ENCODE measurements at places on chromosomes 13 and 19.

- no peaks in the 10 kb centered on the region for H3K36me3 ChIP-seq
- H3K4me3 ChIP-seq = peak overlapping the region; percentile 80
- H3K27ac ChIP-seq = peak overlapping the region; percentile 95
- H3K27me3 ChIP-seq = no peaks in the 10 kb centered on the region
Measured at GRCh38 chr19:2477141-2477710, 1.3 kb downstream of the GADD45B start.

GRCh38 chr13:100828226-100828625 is 153.6 kb upstream of the TMTC4 start:
- no peaks in the 10 kb centered on the region for H3K27me3 ChIP-seq
- no peaks in the 10 kb centered on the region for H3K36me3 ChIP-seq
- no peaks in the 10 kb centered on the region for H3K4me1 ChIP-seq
- no peak for DNase-seq
- no peak overlapping the region for H3K27ac ChIP-seq

DNA sequence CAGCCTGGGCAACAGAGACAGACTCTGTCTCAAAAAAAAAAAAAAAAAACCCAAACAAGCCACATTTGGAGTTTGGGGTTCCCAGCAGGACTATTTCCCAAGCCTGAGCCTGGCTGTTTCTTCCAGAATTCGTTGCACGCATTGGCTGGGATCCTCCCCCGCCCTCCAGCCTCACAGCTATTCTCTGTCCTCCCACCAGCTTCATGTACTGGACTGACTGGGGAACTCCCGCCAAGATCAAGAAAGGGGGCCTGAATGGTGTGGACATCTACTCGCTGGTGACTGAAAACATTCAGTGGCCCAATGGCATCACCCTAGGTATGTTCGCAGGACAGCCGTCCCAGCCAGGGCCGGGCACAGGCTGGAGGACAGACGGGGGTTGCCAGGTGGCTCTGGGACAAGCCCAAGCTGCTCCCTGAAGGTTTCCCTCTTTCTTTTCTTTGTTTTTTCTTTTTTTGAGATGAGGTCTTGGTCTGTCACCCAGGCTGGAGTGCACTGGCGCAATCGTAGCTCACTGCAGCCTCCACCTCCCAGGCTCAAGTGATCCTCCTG is 26.7 kb downstream of the LDLR start:
- H3K27ac ChIP-seq = no peak overlapping the region
- H3K36me3 ChIP-seq = peaks cover 4% of the 10 kb centered on the region
- no peak for DNase-seq
- no peak overlapping the region for H3K4me3 ChIP-seq
- no peaks in the 10 kb centered on the region for H3K27me3 ChIP-seq

DNA sequence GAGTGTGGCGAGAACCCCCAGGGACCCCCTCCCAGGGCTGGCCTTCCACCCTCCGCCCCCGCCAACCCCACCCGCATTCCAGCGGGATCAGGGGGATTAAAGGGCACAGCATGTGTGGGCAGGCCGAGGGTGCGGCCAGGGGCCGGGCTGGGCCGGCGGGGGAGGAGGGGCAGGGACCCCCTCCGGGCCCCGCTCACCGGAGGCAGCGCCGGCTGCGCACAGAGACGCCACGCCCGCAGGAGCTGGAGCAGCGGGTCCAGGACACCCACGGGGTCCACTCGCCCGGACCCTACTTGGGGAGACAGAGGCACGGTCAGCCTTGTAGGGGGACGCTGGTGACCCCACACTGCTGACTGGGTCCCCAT is 2.4 kb downstream of the ADAMTSL5 start:
- H3K27ac ChIP-seq = peak overlapping the region; percentile 64
- H3K4me3 ChIP-seq = no peak overlapping the region
- no peaks in the 10 kb centered on the region for H3K36me3 ChIP-seq
- no peaks in the 10 kb centered on the region for H3K27me3 ChIP-seq
- no peak for DNase-seq

DNA sequence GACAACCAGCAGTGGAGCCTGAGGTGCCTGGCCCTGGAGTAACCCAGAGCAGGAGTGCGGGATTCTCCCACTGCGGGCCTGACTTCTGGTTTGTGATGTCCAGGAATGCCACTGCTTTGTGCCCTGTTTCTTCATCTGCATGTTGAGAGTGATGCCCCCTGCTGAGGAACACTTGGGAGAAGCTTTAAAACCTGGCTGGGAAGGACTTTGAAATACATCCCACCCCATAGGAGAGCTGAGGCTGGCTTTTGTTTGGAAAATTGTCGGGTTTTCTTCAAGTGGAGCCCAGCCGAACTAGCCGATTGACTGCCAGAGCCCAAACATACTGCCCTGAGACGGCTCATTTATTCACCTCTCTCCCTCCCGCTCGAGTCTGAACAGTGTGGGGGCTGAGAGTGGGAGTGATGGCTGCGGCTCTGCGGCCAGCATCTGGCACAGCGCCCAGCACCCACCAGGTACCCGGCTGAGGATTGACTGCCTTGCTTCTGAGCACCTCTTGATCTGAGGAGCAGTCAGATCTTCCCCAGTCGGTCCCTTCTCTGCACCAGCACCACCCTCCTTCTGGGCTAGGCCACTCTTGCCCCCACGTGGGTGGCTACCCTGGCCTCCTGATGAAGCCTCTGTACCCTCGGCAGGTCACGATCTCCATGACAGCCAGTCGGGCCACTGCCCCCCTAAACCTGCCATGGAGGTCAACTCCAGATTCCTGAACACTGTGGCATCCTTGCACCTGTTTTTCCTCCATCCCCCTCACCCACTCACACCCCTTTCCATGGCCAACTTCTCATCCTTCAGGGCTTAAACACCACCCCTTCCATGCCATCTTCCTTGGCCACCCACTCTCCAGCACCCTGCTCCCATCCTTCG is 148.9 kb downstream of the SIPA1L3 start:
- H3K27me3 ChIP-seq = no peaks in the 10 kb centered on the region
- H3K4me1 ChIP-seq = no peaks in the 10 kb centered on the region
- no peaks in the 10 kb centered on the region for H3K36me3 ChIP-seq
- H3K27ac ChIP-seq = no peak overlapping the region

DNA sequence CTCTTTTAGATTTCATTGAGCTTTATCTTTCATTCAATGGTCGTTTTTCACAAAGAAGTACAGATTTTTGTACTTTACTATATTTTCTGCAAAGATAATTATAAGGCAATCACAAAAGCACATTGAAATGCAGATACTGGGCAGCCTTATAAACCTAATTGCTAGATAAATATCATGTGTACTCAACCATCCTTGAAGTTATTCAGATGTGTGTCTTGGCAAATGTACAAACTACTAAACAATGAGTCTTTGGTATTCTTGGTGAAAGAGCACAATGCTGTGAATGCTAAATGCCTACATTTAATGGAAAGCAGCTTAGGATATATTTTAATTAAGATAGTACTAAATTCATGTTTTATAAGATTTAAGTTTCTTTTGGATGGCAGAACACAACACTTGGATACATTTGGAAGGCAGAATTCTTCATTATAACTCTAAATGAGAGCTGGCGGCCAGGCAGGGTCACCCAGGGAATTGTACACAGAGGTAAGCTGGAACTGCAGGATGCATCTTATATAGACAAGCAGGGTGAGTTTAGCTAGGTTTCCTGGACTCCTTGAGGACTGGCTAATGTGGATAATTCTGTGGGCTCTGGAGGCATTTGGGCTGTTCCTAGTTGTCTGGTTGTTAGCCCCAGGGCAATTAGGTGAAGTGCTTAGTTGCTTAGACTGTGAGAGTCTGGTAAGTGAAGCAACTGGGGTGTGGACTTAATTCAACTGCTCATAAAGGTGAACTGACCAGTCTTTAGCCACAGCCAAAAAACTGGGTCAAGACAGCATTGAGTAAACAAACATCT is 286.6 kb downstream of the PCDH20 start:
- H3K27ac ChIP-seq = no peak overlapping the region
- no peaks in the 10 kb centered on the region for H3K4me1 ChIP-seq
- no peak for DNase-seq
- H3K4me3 ChIP-seq = no peak overlapping the region
- no peaks in the 10 kb centered on the region for H3K27me3 ChIP-seq

DNA sequence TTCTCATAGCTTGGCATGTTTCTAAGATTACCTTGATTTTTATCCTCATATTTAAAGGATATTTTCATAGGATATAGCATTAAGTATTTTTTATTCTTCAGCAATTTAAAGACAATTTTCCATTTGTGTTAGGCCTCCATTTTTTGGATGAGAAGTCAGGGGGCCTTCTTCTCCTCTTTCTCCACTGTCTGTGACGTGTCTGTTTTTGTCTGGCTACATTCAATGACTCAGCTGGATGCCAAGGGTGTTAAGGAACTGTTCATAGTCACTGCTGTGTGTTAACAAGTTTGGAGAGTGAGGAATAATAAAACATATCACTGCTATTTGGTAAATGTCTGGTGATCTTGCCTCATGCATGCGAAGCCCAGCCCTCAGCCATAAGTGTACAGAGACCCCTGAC is 36.4 kb downstream of the ZNF582 start:
- H3K27me3 ChIP-seq = no peaks in the 10 kb centered on the region
- no peaks in the 10 kb centered on the region for H3K4me1 ChIP-seq
- no peak for DNase-seq

- no peak for DNase-seq
- H3K27ac ChIP-seq = no peak overlapping the region
- no peaks in the 10 kb centered on the region for H3K36me3 ChIP-seq
- no peaks in the 10 kb centered on the region for H3K4me1 ChIP-seq
- no peaks in the 10 kb centered on the region for H3K27me3 ChIP-seq
Measured at GRCh38 chr19:42370068-42370520, 20.0 kb downstream of the CNFN start.

DNA sequence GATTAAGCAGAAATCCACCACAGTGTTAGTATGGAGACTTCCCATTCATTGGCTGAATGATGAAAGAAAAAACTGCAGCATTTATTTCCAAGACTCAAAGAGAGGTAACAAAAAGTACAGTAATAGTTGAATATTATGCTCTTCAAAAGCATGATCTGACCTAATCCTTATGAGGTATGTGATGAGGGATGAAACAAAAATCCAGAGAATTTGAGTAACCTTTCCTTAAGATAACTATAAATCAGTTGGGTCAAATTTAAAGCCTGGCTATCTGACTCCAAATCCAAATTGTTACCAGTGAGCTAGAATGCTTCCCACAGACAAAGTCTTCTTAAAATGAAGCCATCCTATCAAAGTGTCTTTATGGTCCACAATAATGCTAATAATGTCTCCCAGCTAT is 38.1 kb downstream of the NUFIP1 start:
- H3K27ac ChIP-seq = no peak overlapping the region
- H3K4me3 ChIP-seq = no peak overlapping the region
- H3K4me1 ChIP-seq = no peaks in the 10 kb centered on the region
- no peak for DNase-seq

DNA sequence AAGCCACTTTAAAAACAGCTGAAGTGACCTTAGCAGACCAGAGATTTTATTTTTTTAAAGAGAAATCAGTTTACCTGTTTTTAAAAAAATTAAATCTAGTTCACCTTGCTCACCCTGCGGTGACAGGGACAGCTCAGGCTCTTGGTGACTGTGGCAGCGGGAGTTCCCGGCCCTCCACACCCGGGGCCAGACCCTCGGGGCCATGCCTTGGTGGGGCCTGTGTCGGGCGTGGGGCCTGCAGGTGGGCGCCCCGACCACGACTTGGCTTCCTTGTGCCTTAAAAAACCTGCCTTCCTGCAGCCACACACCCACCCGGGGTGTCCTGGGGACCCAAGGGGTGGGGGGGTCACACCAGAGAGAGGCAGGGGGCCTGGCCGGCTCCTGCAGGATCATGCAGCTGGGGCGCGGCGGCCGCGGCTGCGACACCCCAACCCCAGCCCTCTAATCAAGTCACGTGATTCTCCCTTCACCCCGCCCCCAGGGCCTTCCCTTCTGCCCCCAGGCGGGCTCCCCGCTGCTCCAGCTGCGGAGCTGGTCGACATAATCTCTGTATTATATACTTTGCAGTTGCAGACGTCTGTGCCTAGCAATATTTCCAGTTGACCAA is 10.8 kb downstream of the PLPPR3 start:
- no peaks in the 10 kb centered on the region for H3K27me3 ChIP-seq
- H3K27ac ChIP-seq = no peak overlapping the region
- DNase-seq = no peak
- no peak overlapping the region for H3K4me3 ChIP-seq

All from tibial nerve (tissue), 4 donors.